Posterior cingulate gyrus (tissue), 11 donors: ENCODE measurements at places on chromosomes 13 and 19.

DNA sequence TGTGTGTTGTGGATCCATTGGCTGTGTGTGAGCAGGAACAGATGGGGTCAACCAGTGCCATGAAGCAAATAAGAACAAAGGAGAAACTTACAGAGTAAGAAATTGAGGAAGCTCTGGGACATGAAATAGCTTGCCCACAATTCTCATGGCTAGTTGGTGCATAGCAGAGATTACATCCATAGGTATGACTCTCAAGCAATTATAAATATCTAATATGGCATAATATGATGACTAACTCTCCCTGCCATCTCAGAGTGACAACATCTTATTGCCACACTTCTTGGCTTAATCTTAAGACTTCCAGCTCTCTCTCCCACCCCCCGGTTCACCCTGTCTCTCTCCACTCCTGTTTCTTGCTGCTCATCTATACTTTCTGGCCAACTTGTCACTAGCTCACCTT is 53.3 kb downstream of the OXGR1 start:
- DNase-seq, result no peak

- DNase-seq, result no peak
These were observed 37.4 kb downstream of the KLF5 start for GRCh38 chr13:73096173-73096572.

GRCh38 chr19:5563935-5564612 is 3.7 kb downstream of the TINCR start:
- no peak for DNase-seq

- peak; percentile 85 for DNase-seq
These were observed 31.2 kb downstream of the NLRP12 start for GRCh38 chr19:53792721-53793433.

DNA sequence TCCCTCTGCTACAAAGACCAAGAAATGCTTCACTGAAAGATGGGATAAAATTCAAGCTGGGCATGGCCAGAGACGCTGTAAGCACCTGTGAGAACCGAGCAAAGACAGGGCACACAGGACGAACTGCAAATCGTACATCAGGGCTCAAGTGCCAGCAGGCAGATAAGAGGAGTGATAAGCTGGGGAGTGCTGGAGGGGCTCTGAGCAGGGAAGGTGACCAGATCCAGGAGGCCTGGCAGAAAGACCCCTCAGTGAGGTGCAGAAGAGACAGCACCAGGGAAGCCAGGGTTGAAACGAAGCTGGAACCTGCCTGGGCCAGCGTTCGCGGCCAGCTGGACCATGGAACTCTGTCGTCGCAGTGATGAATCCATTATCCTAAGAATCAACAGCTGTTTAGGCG is 10.2 kb downstream of the RAB20 start:
- DNase-seq, result no peak
